ENCODE measurements at places on chromosomes 2 and 18. TPM values are rescaled to one million over a fixed set of nuclear protein-coding genes. Genes with fewer than 3 reads are reported as not detected.

The RAB17 gene
- total RNA-seq = 18.4 TPM

The EN1 gene
- total RNA-seq = 0.57 TPM

The PRKCE gene
- total RNA-seq = 21.2 TPM

- no peak overlapping the region for H3K27ac ChIP-seq
- H3K36me3 ChIP-seq = no peaks in the 10 kb centered on the region
- H3K27me3 ChIP-seq = peaks cover 3% of the 10 kb centered on the region
- no peak for DNase-seq
- no peaks in the 10 kb centered on the region for H3K4me1 ChIP-seq
- H3K4me3 ChIP-seq = no peak overlapping the region
Measured at GRCh38 chr18:46693996-46694395, 37.0 kb upstream of the LOXHD1 start.

The KCNG2 gene
- total RNA-seq = not detected

DNA sequence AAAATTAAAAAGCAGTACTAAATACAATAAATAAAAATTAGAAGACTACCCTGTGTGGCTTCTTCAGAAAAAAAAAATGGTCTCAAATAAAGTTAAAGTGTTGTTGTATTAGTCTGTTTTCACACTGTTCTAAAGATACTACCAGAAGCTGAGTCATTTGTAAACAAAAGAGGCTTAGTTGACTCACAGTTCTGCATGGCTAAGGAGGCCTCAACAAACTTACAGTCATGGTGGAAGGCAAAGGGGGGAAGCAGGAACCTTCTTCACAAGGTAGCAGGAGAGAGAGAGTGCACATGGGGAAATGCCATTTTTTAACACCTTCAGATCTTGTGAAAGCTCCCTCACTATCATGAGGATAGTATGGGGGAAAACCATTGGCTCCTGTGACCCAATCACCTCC, 612.8 kb downstream of the RNF144A start:
- H3K27ac ChIP-seq = no peak overlapping the region
- H3K27me3 ChIP-seq = peaks cover 7% of the 10 kb centered on the region
- H3K4me3 ChIP-seq = no peak overlapping the region
- DNase-seq = no peak

GRCh38 chr2:219531639-219532377, 11.8 kb downstream of the CHPF start:
- no peak overlapping the region for H3K4me3 ChIP-seq
- H3K36me3 ChIP-seq = no peaks in the 10 kb centered on the region
- no peak overlapping the region for H3K27ac ChIP-seq
- no peak for DNase-seq

- no peak overlapping the region for H3K4me3 ChIP-seq
- DNase-seq = no peak
- no peak overlapping the region for H3K27ac ChIP-seq
- H3K4me1 ChIP-seq = peaks cover 9% of the 10 kb centered on the region
Measured at GRCh38 chr2:33067598-33067997, 120.8 kb downstream of the LTBP1 start.

GRCh38 chr18:62331581-62332356, 6.7 kb downstream of the TNFRSF11A start:
- H3K4me1 ChIP-seq = peaks cover 5% of the 10 kb centered on the region
- no peak for DNase-seq
- peaks cover 75% of the 10 kb centered on the region for H3K27me3 ChIP-seq
- no peaks in the 10 kb centered on the region for H3K36me3 ChIP-seq

Data from type B pancreatic cell (in vitro differentiated cells).